ENCODE measurements at places on chromosomes 6 and 20.

GRCh38 chr20:13029687-13030375 lies 21.1 kb downstream of the SPTLC3 start:
- no peak for DNase-seq

DNA sequence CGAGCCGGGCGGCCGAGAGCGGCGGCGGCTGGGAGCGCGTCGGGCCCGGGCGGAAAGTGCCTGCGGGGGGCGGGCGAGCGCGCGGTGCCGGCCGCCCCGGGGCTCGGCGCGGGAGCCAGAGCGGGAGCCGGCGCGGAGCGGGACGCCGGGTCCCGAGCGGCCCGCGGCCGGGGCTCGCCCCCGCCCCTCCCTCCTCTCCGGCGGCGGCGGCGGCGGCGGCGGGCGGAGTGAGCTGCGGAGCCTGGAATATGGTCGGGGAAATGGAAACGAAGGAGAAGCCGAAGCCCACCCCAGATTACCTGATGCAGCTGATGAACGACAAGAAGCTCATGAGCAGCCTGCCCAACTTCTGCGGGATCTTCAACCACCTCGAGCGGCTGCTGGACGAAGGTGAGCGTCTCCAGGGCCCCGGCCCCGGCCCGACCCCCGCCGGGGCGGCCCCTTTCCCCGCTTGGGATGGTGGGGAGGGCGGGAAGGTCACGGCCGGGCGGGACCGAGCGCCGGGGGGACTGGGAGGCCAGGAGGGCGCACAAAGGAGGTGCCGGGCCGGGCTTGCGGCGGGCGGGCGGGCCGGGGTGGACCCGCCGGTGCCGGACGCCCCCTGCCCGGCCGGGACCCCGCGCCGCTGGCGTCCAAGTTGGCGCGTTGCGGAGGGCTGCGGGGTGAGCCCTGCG lies 565 bp downstream of the QKI start:
- DNase-seq = peak; percentile 23

GRCh38 chr6:79764747-79765146 lies 133.6 kb downstream of the SH3BGRL2 start:
- no peak for DNase-seq

- peak; percentile 49 for DNase-seq
These were observed 1.3 kb upstream of the SLC35D3 start for GRCh38 chr6:136920671-136921380.

DNA sequence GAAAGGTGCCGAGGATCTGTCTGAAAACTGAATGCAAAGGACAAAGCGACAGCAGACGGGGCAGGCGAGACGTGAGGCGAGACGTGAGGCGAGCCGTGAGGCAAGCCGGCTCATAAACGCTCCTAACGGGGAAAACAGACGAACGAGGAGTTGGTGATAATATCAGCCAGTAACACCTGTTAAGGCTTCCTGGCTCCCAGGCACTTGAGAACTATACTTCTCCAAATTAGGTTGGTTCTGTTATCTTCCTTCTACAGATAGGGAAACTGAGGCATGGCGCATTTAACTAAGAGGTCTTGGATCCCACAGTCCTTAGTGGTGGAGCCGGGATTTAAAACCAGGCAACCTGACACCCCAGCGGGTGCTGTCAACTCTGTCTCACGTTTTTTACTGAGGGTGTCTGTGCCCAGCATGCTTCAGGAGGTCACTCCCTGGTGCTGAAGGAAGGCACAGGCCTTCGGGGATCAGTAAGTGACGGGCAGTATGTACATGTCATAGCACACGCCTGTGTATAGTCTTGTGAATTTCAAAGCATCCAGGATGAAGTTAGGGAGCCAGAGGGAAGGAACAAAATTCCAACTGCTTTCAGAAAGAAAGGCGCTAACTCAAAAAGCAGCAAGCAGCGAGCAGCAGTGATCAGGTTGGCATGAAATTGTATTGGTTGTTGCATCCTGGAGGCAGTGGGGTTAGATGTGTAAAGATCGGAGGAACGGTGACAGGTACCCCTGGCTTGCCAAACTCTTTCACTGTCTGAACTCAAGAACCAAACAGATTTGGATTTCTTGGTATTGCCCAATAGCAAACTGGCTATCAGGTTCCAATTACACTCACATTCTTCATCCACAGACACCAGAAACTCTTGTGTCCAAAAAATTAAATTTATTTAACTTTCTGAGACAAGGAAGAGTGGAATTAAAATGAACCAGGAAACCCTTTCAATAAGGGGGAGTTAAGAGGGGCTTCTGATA lies 318.7 kb downstream of the THBS2 start:
- DNase-seq = no peak

GRCh38 chr20:47684306-47685080 lies 100.8 kb downstream of the SULF2 start:
- no peak for DNase-seq

- no peak for DNase-seq
These were observed 3.8 kb upstream of the LPA start for GRCh38 chr6:160667639-160668481.

- DNase-seq = no peak
These were observed 374.9 kb upstream of the NOX3 start for GRCh38 chr6:155830531-155830930.

DNA sequence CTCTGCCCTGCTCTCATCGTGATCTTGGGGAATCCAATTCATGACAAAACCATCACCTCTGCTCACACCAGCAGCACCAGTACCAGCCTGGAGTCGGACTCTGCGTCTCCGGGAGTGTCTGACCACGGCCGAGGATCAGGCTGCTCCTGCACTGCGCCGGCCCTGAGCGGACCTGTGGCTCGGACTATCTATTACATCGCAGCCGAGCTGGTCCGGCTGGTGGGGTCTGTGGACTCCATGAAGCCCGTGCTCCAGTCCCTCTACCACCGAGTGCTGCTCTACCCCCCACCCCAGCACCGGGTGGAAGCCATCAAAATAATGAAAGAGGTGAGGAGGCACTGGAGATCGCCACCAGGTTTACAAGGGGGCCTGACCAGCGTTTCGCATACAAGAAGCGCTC lies 37.2 kb upstream of the PBOV1 start:
- DNase-seq = no peak

GRCh38 chr6:134918418-134918961 lies 31.4 kb downstream of the ALDH8A1 start:
- DNase-seq = no peak

- DNase-seq = no peak
These were observed 21.8 kb downstream of the CDS2 start for GRCh38 chr20:5148581-5148980.

DNA sequence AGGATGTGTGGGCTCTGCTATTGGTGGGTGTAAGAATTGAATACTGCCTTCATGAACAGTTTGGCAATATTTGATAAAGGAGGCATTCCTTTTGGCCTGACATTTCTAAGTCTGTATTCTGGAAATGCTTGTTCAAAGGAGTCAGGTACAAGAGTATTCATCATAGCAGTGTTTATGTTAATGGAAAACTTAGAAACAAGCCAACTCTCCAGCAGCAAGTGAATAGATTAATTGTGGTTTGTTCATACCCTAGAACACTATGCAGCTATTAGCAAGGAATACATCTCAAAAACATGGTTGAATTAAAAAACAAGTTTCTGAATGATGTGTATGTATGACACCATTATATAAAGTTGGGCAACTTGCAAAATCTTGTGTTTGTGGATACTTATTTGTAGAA lies 195.8 kb downstream of the ZFAND3 start:
- no peak for DNase-seq

GRCh38 chr20:50395251-50395729 lies 114.9 kb upstream of the PTPN1 start:
- DNase-seq = no peak

GRCh38 chr6:10416863-10417641 lies 2.2 kb upstream of the TFAP2A start:
- DNase-seq = no peak

- DNase-seq = no peak
These were observed 72.3 kb downstream of the SNX5 start for GRCh38 chr20:17896193-17896723.

DNA sequence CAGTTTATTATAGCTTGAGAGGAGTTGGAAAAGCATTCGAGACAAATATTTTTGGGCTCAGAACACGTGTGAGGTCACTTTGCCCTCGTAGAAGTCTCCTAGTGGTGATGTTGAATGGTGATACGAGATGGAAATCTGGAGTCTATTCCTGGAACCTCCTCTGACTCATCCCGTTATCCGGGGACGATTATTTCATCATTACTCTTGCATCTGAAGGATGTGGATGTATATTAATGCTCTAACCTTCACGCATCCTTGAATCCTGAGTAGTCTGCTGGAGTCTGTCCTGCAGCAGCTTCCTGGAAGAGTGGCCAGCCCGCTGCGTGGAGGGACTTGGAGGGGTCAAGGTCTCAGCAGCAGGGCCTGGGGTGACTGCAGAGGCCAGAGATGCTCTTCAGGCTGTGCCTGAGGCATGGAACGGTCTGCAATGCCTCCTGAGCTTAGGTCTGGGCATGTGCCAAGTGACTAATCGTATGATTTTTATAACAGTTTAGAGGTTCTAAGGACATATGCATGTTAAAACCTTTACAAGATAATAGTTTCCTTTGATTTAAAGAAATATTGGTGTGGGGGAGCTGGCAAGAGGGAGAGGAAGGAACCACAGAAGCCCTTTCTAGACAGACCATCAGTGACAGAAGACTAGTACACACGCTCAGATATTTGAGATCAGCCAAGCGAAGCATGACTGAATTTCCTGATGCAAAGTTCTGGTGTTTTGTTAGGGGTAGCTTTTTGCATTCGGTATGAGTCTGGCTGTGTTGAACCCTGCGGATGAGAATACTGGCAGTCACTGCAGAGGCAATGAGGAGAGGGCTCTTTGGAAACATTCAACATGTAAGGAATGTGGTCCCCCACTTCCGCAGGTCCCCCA lies 400.2 kb downstream of the QKI start:
- DNase-seq = no peak

DNA sequence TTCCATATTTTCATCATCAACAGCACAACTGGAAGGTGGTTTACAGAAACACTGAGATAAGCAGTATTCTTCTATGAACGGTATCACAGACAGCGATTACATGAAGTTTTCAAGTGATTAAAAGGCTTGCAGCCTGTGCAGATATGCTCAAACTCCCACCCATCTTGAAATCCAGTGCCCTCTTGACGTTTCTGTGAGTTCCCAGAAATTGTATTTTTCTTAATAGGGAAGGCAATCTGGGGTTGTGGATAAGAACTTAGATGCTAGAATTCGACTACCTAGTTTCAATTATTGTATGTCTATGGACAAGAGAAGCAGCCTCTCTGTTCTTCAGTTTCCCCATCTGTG lies 290.3 kb downstream of the ZNF217 start:
- DNase-seq = no peak

GRCh38 chr6:26158581-26159356 lies 71.5 kb downstream of the HFE start:
- DNase-seq = no peak

GRCh38 chr6:33945931-33946330 lies 142.1 kb upstream of the MLN start:
- DNase-seq = no peak

GRCh38 chr6:27288136-27289044 lies 23.7 kb downstream of the POM121L2 start:
- DNase-seq = no peak

GRCh38 chr6:47490676-47491075 lies 13.1 kb downstream of the CD2AP start:
- DNase-seq = no peak

- peak; percentile 79 for DNase-seq
These were observed 6.4 kb upstream of the SLC12A5 start for GRCh38 chr20:46022411-46023147.

- no peak for DNase-seq
These were observed 22.7 kb downstream of the SLC16A10 start for GRCh38 chr6:111110036-111110435.

GRCh38 chr20:48662711-48663110 lies 165.1 kb downstream of the PREX1 start:
- DNase-seq = no peak

DNA sequence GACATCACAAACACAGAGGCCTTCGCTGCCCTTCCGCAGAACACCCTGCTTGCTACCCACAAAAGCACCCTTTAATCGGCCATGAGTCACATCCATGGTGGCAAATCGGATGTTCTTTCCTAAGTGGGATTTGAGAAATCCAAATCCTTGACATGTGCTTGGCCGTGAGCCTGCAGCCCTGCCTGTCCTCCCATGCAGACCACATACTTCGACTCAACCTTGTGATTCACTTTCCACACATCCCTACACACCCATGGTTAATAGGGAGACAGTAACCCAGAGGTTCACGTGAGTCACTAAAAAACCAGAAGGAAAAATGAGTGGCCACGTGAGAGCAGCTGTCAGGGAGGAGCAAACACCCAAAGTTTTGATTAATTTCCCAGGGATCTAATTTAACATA lies 19.4 kb downstream of the RAMACL start:
- DNase-seq = no peak

GRCh38 chr20:43691928-43692524 lies 25.1 kb downstream of the MYBL2 start:
- DNase-seq = peak; percentile 57

DNA sequence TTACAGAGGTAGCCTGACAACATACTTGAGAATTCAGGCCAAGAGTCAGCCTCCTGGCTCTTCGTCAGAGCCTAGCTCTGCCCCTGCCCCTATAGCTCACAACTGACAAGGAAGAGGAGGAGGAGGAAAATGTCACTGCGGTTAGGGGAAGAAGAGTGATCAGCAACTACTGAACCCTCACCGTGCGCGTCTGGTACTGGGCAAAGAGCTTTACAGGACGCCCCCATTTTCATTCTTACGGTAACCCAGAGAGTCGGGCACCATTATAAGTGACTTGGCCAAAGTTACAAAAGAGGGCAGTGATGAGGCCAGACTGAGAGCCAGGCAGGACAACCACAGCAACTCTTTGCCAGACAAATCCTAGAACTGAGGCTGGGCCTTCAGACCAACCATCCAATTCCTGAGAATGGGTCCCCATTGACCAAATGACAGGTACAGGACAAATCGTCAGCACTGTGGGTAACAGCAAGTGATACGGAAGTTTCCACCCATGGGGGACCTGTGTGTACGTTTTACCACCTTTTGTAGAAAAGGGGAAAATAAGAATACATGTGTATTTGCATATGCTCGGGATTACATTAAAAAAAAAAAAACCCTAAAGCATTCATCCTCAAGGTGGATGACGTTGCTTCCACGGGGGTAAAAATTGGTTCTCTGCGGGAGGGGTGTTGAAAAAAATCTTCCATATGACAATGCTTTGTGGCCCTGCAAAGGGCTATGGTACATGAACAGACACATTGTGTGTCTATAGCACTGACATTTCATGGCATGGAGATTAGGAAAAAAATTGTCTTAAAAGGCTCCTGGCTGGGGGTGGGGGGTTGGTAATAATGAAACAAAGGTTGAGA lies 118.0 kb downstream of the NFATC2 start:
- no peak for DNase-seq

GRCh38 chr20:39349240-39349639 lies 387.1 kb downstream of the DHX35 start:
- no peak for DNase-seq

DNA sequence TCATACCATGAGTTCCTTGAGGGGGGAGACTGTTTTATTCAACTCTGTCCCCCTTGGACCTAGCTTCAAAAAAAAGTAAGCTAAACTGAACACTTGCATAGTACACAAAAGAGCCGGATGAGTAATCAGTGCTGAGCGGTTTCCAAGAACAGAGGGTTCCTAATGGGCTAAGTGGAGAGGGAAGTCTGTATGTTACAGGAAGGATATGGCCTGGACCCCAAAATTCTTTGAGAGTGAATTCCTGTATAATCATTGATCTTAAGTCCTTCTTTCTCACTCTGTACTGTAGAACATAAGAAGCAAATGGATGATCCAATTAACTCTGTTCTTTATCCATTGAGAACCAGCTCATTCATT lies 324.7 kb upstream of the CNR1 start:
- DNase-seq = no peak
